ENCODE measurements at places on chromosomes 12 and 14.

- DNase-seq: no peak
Observed at GRCh38 chr12:91986084-91986483, 159.6 kb downstream of the BTG1 start.

DNA sequence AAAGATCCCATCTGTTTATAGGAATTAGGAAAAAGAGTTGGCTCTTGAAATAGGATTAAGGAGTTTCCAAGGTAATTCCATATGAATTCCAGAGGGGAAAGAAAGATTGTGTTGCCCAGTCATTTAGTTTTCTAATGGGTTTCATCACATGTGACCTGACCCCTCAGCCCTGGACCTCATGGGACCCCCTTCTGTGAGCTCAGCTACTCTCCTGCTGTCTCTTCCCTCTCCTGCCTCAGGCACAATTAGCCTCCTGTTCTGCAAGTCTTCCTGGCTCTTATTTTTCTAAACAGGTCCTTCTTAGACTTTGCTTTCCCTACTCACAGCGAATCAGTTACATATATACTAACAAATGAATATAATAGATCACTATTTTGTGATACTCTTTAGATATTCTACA, 237.7 kb downstream of the TRHDE start:
- DNase-seq: no peak

DNA sequence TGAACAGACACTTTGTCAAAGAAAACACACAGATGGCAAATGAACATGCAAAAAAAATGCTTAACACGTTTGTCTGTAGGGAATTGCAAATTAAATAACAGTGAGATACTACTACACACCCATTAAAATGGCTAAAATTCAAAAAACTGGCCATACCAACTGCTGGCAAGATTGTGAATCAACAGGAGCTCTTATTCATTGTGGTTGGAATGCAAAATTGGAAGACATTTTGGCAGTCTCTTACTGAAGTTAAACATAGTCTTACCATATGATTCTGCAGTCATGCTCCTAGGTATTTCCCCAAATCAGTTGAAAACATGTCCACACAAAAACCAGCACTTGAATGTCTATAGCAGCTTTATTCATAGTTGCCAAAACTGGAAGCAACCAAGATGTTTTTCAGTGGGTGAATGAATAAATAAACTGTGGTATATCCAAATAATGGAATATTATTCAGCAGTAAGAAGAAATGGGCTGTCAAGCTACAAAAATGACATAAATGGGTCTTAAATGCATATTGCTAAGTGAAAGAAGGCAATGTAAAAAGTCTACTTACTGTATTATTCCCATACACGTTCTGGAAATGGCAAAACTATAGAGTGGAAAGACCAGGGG, 91.4 kb downstream of the PLEKHA5 start:
- no peak for DNase-seq

GRCh38 chr12:47087088-47087688, 7.4 kb upstream of the AMIGO2 start:
- no peak for DNase-seq

DNA sequence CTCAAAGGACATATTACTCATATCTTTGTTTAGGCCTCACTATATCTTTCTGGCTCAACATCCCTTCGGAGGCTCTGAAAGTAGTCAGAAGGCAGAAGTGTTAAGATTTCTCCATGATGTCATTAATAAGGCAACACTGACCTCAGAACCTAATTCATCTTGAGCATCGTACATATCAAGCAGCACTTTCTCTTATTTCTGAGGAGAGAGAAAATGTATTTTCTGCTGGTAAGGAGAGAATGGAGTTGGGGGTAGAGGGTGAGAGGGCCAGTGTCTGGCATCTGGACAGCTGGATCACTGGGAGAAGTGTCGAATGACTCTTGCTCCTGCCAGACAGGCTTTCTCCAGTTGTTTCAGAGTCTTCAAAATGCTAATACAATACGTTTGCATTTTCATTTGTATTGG, 213.2 kb upstream of the PRICKLE1 start:
- no peak for DNase-seq

DNA sequence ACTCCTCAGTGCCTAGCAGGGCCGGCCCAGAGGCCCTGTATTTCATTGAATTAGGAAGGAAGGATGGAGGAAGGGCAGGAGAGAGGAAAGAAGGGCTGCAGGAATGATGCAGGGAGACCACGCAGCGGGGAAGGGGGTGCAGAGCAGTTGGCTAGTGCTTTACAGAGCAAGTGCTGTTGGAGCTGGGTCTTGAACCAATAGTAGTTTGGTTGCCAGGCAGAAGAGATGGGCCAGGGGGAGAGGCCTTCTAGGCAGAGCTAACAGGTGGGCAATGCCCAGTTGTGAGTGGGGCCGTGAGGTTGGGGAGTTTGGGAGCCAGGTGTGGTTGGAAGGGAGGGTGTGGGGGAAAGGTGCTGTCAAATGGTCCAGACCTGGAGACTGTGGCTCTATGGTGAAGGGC, 39.1 kb upstream of the SRSF5 start:
- no peak for DNase-seq

- no peak for DNase-seq
Observed at GRCh38 chr12:50918584-50919316, 33.6 kb upstream of the HIGD1C start.

- no peak for DNase-seq
Observed at GRCh38 chr14:73717711-73718417, 3.7 kb upstream of the PNMA1 start.

- DNase-seq: no peak
Observed at GRCh38 chr12:122080149-122081082, 1.9 kb downstream of the MLXIP start.

DNA sequence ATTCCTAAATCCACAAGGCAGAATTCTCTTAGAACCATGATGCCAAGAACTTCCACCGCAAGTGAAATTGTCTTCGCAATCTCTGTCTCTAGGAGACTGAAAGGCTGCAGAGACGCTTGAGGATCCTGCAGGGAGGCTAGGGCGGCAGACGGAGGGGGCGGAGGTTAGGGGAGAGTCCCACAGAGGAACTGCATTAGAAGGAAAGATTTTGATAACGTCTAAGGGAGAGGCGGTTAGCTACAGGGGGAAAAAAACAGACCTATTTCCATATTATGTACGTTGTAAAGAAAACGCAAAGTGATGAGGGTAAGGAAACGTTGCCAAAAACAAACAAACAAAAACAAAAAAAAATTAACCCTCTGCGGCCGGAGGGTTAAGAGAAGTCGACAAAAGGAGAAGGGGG, 595 bp downstream of the KLHL28 start:
- peak; percentile 33 for DNase-seq

DNA sequence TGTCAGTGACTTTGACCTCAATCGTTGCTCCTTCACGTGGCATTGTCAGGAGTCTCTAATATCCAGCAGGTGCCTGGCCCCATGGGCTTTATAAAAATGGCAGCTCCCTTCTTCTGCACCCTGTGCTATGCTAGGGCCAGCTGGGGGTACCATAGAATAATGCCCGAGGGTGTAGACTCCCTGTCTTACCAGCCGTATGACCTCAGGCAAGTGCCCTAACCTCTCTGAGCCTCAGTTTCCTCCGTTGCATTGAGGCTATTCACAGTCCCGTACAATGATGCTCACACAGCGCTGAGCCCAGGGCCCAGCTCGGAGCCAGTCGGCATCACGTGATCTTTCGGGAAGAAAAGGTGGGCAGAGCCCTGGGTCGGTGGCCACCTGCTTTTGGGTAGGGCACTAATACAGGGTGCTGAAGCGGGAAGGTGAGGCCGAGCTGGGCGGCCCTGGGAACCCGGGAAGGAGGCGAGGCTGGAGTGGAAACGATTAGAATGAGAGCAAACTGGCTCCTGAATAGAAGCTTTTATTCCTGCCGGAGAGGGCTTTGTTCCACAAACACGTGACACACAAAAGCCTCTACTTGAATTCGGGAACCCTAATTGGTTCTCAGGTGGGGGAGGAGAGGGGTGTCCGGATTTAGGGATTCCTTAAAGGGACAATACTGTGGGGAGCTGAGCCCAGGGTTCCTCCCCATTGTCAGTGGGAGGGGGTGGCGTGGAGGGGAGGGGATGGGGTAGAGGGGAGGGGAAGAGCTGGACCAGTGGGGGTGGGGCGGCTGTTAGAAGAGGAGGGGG, 19.9 kb upstream of the MSI1 start:
- no peak for DNase-seq

GRCh38 chr12:82174383-82174782, 183.8 kb downstream of the CCDC59 start:
- no peak for DNase-seq

DNA sequence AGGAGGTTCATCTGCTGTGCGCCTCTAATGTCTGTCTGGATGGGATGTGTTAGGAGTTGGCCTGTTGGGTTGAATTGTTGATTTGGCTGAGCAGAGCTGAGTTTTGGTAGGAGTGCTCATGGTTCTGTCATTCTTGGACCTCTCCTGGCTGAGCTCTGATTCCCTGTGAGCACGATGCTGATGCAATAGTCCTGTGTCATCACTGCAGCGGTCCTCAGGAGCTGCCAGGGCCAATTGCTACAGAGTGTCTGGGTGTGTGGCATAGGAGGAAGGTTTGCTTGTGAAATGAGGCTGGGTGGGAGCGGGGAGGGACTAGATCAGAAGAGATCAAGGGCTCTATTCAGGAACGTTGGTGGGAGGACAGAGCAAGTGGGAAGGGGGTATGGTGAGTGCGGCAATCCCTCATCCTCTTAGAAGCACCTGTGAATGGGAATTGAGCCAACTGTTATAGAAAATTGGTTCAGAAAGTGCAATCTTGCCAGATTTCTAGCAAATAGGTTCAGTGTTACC, 21.2 kb downstream of the PEX5 start:
- DNase-seq: no peak

DNA sequence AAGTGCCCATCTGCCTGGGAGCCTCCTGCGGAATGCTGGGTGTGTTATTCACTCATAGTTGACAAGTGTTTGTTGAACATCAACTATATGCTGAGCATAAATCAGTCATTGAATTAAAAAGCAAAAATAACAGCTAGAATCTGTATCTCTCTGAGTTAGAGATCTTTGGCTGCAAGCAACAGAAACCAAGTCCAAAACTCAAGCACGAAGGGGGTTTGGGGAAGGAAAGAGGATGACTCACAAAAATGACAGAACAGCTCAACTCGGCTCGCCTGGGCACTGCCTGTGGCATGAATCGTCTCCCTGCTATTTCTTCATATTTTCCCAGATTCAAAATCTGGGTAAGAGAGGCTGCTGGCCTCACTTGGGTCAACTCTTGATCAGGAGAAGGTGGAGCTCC, 72.6 kb upstream of the NCOR2 start:
- DNase-seq: no peak

DNA sequence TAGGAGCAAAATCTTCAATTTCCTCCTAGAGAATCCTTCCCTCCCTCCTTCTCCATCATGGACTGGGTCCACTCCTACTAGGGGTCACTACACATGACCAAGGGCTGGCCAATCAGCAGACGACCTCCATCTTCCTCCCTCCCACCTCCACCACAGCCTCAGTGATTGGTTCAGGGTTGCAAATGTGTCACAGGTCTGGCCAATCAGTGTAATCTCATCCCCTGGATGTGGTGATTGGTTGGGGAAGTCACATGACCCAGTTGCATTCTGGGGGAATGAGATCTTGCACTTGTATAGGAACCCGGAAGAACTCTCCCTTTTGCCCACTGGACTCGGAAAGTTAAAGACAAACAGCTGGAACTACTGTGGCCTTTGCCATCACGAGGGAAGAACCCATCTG, 169.2 kb downstream of the PIWIL1 start:
- DNase-seq: no peak

DNA sequence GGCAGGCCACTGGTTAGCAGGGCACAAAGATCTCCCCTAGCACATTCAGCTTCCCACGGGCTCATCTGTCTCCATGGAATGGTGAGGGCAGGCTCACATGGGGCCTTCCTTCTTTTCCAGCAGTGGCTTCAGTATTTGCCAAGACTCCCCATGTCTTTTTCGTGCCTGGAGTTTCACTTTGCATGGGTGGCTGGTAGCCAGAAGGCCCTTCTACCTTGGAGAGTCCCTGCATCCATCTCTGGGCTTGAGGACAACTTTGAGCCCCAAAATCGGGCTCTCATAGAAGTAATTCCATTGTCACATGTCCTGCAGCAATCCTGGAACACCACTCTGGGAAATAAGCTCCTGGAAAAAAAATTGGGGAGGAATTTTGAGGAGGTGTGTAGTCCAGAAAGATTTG, 42.1 kb downstream of the NFKBIA start:
- no peak for DNase-seq

GRCh38 chr12:60522684-60523400, 927.0 kb downstream of the SLC16A7 start:
- DNase-seq: no peak

Data from CD8-positive, alpha-beta T cell (primary cell).